ENCODE measurements at places on chromosomes 7 and 10. TPM values are rescaled to one million over a fixed set of nuclear protein-coding genes. Genes with fewer than 3 reads are reported as not detected.

The IKZF1 gene
- not detected for total RNA-seq

The ZNF485 gene
- 1.3 TPM for total RNA-seq

The PIK3CG gene
- not detected for total RNA-seq

The MRLN gene
- total RNA-seq = not detected

The PAPOLB gene
- not detected for total RNA-seq

The CPN1 gene
- not detected for total RNA-seq

The NRCAM gene
- total RNA-seq = 1.1 TPM

The GALNT17 gene
- 0.35 TPM for total RNA-seq

The NUTM2B gene
- total RNA-seq = not detected

The AEBP1 gene
- total RNA-seq = 122 TPM

The HNRNPF gene
- total RNA-seq = 341 TPM

The GJD4 gene
- total RNA-seq = not detected

The STOX1 gene
- total RNA-seq = 0.12 TPM

The HMX3 gene
- not detected for total RNA-seq

The SMKR1 gene
- not detected for total RNA-seq

The VAX1 gene
- total RNA-seq = not detected

The OR6V1 gene
- total RNA-seq = not detected

The FKBP6 gene
- not detected for total RNA-seq

The EPC1 gene
- 32.9 TPM for total RNA-seq

The OPN1SW gene
- not detected for total RNA-seq

The STK31 gene
- total RNA-seq = not detected

The CYP26C1 gene
- total RNA-seq = 0.23 TPM

The ABCA13 gene
- under 0.01 TPM for total RNA-seq

The EPHA1 gene
- total RNA-seq = not detected

The ZNF365 gene
- 0.70 TPM for total RNA-seq

The CPA2 gene
- total RNA-seq = not detected

The IGFBP3 gene
- total RNA-seq = 73.8 TPM

All from smooth muscle cell of the coronary artery (primary cell).